ENCODE measurements at places on chromosomes 1 and 21.
A peak's percentile ranks its signal among the peaks of the same experiment; 100 is the strongest.

DNA sequence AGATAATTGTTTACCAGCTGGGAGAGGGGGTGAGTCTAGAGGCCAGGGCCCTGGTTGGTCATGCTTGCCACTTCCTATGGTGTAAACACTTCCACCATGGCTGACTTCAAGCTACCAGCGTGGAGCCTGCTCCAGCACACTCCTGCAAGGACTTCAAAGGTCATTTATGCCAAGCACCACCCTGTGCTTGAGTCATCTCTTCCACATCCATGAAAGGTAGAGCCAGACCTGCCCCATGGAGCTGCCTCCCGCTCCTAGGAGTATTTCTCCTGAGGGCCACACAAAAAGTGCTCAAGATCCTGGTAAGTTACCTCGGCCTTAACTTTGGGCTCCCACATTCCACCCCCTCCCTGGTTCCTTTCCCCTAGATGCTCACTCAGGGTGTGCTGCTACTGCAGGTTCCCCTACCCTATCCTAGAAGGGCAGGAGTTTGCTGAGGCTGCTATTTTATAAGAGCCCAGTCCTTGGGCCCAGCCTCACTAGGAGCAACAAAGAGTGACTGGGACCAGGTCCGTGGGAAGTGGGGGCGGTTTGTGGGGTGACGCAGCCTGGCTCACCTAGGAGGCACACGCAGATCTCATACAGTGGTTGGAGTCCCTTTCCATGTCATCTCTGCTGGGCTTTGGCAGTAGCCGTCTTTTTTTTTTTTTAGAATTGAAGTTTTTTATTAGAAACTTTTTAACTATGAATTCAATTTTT is 2.4 kb downstream of the RAB7B start:
- DNase-seq, result no peak

- peak; percentile 96 for DNase-seq
Measured at GRCh38 chr1:1630191-1630964, 1.6 kb upstream of the MMP23B start.

DNA sequence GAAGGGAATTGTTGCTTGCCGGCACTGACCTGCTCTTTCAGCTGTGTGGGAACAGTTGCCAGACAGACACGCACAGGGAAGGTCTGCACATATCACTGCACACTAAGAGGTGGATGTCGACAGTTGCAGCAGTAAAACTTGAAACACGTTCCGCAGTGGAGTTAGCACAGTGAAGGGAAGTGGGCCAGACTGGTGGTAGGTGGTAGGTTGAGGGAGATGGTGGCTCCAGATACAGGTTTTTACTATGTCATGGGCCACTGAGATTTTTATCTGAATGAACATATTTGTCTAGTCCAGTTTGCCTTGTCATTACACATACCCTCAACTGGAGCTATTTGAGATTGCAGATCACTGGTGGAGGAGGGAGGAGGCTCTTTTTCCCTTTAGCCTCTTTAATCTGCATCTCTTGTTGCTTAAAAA is 13.5 kb downstream of the MRPS6 start:
- peak; percentile 28 for DNase-seq

GRCh38 chr1:222064388-222065211 is 322.7 kb upstream of the DUSP10 start:
- no peak for DNase-seq

DNA sequence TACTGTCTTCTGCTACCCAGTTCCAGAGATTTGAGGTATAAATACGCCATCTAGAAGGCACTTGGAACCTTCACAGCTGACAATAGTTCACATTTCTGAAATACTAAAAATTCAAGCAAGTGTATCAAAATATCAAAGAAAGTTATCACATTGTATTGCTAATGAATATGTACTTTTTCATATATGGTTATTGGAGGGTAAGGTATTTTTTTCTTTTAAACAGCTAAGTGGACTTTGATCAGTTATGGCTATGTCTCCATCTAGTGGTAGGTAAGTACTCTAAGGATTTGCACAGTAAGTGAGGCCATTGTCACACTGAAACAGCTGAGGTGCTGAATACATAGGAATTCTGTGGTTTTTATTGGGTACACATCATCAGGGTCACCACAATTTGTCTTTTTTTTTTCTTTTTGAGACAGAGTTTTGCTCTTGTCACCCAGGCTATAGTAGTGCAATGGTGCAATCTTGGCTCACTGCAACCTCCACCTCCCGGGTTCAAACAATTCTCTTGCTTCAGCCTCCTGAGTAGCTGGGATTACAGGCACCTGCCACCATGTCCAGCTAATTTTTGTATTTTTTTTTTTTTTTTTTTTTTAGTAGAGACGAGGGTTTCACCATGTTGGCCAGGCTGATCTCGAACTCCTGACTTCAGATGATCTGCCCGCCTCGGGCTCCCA is 49.1 kb upstream of the CR2 start:
- no peak for DNase-seq

GRCh38 chr21:35237287-35237686 is 188.2 kb upstream of the RUNX1 start:
- no peak for DNase-seq

- peak; percentile 79 for DNase-seq
Measured at GRCh38 chr1:67760030-67760821, 73.0 kb downstream of the GNG12 start.

GRCh38 chr21:31475223-31475622 is 131.2 kb upstream of the TIAM1 start:
- no peak for DNase-seq

GRCh38 chr1:67818725-67819301 is 14.5 kb downstream of the GNG12 start:
- no peak for DNase-seq

- no peak for DNase-seq
Measured at GRCh38 chr1:24888971-24889676, 41.0 kb downstream of the RUNX3 start.

- no peak for DNase-seq
Measured at GRCh38 chr21:17768840-17769446, 50.2 kb downstream of the C21orf91 start.

GRCh38 chr1:169873582-169874199 is 20.0 kb downstream of the SCYL3 start:
- DNase-seq, result no peak

DNA sequence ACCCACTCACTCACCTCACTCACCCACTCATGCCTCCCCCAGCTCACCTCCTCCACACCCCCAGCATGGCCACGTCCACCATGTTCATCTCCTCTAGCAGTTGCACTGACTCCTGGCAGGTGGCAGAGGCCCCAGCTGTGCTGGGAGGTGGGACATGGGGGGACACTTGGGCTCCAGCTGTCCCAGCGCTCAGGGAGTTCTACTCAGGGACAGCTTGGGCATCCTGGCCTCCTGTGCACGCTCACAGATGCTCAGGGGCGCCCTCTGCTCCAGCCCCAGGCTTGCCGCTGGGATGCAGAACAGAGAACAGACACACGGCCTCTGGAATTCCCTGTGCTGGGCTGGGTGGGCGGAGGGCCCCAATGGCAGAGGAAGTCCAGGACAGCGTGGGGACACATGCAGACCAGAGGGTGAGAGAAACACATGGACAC is 5.2 kb downstream of the KRTAP10-8 start:
- no peak for DNase-seq

All from kidney (tissue), 22 donors.